ENCODE measurements at places on chromosomes 12 and 14.

- no peak for DNase-seq
Measured at GRCh38 chr12:40986001-40986400, 202.1 kb upstream of the PDZRN4 start.

DNA sequence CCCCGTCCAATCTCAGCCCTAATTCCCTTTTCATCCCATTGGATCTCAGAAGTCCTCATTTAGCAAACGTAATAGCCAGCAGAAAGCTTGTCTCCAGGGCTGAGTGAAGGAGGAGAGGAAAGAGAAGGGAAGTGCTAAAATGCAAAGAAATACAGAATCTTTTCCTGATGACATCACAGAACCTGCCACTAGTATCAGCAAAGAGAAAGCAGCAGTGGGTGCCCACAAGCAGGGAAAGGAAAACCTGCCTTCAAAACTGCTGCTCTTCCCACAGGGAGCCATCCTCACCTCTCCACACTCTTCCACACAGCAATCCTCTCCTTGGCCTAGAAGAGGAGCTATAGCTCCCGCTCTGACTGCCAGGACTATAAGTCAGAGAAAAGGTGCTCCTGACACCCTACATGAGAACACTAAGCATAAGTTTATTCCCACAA, 11.3 kb downstream of the MED13L start:
- no peak for DNase-seq

- no peak for DNase-seq
Measured at GRCh38 chr12:81819991-81820633, 61.0 kb upstream of the PPFIA2 start.

DNA sequence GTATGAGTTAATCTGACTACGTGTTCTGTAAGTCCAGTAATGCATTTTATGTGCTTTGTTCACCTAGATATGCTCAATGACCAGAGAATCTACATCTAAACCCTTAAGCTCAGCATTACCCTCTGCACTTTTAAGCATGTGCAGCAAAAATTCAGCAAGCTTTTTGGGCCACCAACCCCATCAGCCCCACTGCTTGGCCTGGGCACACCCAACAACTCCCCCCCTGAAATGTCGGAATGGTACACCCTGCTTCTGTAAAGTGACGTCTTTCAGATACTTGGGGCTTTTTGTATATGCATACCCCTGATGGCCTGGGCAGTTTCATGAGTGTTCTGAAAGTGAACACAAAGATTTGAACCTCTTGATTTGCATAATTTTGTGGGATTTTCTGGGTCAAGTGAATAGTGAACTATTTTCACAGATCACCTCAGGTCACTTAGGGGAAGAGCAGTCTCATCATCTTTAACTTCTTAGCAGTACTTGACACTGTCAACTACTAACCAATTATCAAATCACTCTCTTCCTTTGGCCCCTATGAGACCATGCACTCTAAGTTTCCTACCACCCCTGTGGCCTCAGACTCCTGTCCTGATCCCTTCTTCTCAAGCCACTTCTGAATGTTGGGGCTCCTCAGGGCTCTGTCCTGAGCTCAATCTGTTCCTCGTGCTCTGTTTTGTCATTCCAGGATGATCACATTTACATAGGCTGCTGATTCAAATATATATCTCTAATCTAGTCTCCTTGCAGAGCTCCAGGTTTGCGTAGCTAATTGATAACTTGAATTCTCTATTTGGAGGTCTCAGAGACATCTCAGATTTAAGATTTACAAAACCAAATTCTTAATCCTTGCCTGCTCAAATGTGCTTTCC, 36.3 kb upstream of the PPM1A start:
- DNase-seq = no peak

- no peak for DNase-seq
Measured at GRCh38 chr12:104354167-104354867, 50.8 kb downstream of the EID3 start.

DNA sequence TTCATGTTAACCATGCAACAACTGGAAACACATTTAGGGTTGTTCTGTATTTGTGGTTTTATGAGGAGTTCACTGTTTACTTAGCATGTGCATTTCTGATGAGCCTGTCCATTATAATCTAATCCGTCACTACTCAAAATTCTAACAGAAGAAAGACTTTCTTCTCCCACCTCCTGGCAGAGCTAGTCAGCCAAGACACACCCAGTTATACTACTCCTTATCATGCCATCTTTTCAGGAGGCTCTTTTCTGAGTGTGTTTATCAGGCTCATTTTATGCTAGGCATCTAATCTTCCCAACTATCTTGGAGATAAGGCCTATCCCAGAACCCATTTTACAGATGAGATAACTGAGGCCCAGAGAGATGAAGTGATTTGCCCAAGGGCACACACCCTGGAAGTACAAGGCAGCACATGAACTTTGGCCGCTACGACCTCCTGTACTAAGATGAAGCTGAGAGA, 10.4 kb upstream of the MED13L start:
- DNase-seq = no peak

DNA sequence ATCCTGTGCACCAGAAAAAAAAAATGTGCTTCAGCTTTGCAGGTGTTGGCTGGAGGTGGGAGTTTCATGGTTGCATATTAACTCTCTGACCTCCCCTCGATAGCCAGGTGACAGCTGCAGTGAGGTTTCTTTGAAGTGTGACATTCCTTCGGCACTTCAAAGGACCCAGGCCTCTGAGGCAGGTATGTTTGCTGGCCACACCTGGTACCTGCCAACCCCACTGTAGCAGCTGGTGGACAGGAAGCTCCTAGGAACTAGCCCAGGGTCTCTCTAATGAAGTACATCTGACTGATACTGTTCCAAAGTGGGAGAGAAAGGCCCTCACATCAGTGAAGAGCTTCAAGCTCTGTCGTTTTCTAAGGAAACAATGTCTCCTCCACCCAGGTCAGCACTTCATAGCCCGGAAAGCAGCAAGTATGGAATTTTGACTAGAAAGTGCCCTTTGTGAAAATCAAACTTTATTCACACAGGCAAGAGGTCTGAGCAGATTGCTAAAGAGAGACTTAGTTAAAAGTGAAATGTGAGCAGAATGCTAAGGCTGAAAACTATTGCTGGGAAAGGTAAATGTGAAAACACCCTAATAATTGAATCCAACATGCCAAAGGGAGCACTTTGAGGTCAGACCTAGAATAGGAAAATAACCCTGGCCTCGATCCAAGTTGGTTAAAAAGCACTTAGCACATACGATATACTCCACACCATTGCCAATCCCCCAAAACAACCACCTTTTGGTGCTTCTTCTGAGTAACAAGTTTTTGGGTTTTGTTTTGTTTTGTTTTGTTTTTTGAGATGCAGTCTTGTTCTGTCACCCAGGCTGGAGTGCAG, 71.3 kb downstream of the PHLDA1 start:
- peak; percentile 95 for DNase-seq

GRCh38 chr12:11854011-11854499, 204.6 kb downstream of the ETV6 start:
- no peak for DNase-seq

- DNase-seq = no peak
Measured at GRCh38 chr14:38208618-38209562, 1.2 kb downstream of the SSTR1 start.

DNA sequence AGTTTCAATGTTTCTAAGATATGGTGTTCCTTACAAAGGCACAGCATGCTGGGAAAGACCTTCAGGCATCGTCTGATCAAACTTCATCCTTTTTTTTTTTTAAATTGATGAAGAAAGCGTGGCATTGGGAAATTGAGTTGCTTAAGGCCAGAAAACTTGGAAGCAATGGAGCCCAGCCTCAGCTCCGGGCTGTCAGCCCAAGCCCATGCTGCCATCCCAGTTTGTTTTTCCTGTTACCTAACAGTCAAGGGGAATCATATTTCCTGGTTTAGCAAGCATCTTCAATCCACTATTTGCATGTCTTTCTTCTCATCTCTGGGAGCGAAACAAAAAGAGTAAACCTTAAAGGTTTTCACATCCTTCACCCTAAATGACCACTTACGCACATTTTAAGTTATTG, 200.2 kb downstream of the CHST11 start:
- DNase-seq = no peak

DNA sequence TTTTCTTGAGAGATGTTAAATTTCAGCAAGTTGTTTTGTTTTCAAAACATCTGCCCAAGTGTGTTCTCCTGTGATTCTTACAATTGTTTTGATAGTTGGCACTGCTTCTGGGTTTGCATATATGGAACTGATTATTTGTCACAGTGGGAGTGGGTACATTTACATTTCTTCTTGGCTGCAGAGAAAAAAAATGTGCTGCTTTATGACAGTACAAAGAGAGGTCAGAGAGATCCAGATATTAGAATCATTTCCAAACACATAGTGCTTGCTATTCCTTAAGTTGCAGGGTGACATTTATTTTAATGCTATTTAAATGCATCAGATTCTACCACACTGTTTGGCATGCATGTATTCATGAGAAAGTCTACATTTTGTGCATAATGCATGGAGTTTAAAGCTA, 303.5 kb upstream of the MDGA2 start:
- no peak for DNase-seq

DNA sequence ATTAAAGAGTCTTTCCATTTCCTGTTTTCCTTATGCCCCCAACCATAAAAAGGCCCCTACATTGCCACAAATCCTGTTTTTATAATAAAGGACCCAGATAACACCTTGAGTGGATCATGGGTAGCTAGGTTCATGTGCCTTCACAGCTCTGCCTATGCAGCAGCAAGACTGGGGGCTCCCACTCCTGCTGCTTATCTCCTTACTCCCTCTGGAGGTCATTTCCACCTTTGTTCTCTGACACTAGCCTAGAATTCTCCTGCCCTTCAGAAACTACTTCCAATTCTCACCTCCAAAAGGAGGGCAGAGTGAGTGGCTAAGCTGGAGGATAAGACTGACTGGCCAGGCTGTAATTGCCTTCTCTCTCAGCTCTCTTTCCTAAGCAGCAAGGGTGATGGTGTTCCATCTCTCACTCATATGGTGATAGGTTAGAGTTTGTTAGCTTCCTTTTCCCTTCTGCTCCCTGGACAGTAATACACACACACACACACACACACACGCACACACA, 20.0 kb upstream of the STAC3 start:
- DNase-seq = no peak

DNA sequence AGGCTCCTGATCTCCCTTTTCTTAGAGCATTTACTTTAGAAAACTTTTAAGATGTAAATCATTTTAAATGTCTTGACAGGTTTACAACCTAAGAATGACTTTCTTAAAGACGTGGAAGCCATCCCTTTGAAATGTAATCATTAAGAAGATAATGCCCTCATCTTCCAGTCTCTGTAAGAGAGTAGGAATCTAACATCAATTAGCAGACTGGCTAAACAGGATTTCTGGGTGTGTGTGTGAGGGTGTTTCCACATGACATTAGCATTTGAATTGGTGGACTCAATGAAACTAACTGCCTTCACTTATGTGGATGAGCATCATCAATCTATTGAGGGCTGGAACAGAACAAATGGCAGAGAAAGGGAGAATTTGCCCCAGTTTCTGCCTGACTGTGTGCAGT, 329.5 kb downstream of the RPL10L start:
- no peak for DNase-seq

GRCh38 chr12:123143736-123144461, 7.0 kb downstream of the PITPNM2 start:
- no peak for DNase-seq

GRCh38 chr14:36661506-36662257, at the start of gene PAX9:
PAX9 (plus strand) TSS chr14:36661860; CDS start chr14:36662090, 230 bp downstream.
- peak; percentile 91 for DNase-seq

GRCh38 chr14:35045798-35046047, 349 bp upstream of the FAM177A1 start:
- DNase-seq = no peak

DNA sequence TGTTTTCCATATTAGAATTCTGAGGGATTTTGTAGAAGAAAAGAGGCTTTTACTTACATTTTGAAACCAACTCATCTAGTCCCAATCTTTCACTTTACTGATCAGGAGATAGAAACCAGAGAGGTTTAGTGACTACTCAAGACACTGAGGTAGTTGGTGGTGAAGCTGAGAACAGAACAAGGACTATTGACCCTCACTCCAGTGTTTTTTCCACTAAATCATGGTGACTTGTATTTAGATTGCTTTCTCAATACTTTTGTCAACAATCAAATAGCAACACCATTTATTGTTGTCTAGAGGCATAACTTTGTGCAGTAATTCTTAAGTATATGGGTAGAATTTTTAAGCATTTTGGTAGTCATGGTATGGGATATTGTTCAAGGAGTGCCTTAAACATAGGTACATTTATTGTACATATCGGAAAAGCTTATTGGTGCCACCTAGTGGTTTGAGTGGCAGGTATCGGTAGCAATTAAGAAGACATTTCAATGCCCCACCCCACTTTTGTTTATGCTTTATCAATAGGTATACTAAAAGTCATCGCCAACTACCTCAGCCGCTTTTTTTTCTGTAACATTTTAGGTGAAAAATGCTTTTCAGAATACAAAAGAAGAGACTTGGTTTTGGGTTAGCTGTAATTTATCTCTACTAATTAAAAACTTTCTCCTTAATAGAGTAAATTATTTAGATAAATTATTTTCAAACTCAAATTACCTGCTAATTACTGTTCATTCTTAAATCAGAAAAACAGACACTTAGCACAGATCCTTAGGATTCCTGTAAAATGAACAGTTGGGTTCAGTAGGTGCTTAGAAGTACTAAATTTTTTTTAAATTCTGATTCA, 47.3 kb upstream of the PAWR start:
- DNase-seq = peak; percentile 81

- DNase-seq = no peak
Measured at GRCh38 chr12:24954261-24954660, 5.4 kb upstream of the BCAT1 start.

- DNase-seq = no peak
Measured at GRCh38 chr12:116406529-116406928, 129.0 kb upstream of the MED13L start.

- no peak for DNase-seq
Measured at GRCh38 chr12:104752881-104753280, 205.2 kb downstream of the SLC41A2 start.

DNA sequence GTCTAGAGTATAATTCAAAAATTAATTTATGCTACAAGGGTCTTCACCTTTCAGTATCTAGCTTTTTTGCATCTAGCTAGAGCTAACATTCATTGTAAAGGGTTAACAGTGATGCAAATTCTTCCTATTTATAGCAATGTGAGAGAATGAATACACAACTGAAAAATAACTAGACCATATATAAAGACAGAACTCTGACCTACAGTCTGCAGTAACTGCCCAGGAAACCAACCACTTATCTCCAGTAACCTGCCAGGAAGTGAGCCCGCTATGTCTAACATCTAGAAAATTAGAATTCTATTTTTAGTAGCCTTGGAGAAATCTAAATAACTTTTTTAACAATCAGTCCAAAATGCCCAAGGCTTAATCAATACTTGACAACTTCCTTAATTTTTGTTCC, 1021.9 kb downstream of the LRFN5 start:
- no peak for DNase-seq

DNA sequence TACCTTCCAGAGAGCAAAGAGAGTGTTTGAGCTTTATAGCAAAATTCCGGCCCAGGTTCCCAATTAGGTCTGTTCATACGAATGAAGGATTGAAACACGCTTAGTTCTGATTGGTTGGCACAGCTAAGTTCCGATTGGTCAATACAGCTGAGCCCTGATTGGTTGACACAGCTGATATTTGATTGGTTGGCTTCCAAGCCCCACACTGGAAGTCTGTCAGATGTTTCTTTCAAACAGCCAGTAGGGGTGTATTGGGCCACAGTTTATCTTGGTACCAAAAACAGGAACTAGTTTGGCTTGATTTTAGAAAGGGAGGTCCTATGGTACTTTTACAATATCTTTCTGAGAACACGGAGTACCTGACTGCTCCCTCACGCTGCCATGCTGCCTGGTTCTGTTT, 93.4 kb downstream of the CAND1 start:
- DNase-seq = no peak

All from NCI-H146 (cell line).